NCI-H2107 (cell line): ENCODE measurements at places on chromosomes 11 and 22.

DNA sequence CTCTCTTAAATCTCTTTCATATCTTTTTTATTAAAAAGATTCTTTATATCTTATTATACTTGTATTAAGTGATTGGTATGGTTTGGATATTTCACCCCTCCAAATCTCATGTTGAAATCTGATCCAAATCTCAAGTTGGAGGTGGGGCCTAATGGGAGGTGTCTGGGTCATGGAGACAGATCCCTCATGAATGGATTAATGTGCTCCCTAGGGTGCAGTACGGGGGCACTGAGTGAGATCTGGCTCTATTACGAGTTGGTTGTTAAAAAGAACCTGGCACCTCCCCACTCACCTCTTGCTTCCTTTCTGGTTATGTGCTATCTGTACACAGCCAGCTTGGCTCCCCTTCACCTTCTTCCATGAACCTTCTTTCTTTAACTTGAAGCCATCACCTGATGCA lies 149.6 kb downstream of the CWF19L2 start:
- no peak for DNase-seq

GRCh38 chr22:49519117-49519737 lies 308.4 kb downstream of the BRD1 start:
- DNase-seq, result no peak

- no peak for DNase-seq
These were observed 51.9 kb upstream of the MN1 start for GRCh38 chr22:27853424-27853823.

- no peak for DNase-seq
These were observed 802 bp upstream of the PIM3 start for GRCh38 chr22:49959782-49960158.

DNA sequence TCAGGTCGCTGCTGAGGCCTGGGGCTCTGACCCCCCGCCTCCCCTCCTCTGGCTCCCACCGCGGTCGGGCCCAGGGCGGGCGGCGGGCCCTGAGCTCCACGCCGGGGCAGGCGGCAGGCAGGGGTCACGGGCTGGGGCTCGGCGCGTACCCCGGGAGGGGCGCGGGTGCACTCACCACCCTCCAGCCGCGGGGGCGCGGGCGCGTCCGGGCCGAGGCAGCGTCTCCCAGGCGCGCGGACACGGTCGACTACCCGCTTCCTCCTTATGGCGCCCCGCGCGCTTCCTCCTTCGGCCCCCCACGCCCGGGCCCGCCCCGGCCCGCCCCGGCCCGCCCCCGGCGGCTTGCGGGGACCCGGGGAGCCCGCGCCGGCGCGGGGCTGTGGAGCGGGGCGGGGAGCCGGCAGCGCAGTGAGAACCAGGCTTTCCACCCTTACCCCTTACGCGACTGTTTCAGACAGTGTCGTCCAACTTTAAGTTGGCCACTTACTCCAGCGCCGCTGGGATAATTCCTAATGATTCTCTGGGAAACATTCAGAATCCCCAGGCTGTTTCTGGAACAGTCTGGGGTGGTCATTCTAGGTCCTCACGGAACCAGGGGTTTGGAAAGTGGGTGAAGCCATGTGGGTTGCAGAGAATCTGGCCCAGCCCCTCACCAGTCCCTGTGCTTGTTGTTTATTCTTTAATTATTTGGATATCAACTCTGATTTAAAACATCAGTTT lies at the start of gene BID:
Gene BID, minus strand, starts transcription at position 264 of the 720 bp plus-strand sequence. CDS start 24,353 bp downstream, outside the sequence.
- DNase-seq, result no peak

- no peak for DNase-seq
These were observed 30.4 kb upstream of the SYT7 start for GRCh38 chr11:61611309-61611708.

DNA sequence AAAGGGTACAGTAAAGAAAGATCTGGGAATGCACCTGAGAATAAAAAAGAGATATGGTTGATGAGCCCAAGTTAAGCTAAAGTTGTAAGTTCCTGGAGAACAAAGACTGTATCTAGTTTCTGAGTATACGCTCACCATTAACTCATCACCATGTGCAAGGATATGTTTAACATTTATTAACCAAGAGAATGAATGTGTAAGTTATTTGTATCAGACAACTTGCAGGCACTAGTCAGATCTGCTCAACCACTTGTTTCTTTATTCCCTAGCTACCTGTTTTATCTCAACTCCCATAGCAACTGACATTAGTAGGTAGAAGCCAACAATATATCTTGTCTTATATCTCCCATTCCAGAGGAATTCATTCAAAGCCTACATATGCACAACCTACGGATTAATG lies 74.9 kb upstream of the KCNA4 start:
- DNase-seq, result no peak

GRCh38 chr11:11481371-11481770 lies 128.3 kb upstream of the CSNK2A3 start:
- no peak for DNase-seq

DNA sequence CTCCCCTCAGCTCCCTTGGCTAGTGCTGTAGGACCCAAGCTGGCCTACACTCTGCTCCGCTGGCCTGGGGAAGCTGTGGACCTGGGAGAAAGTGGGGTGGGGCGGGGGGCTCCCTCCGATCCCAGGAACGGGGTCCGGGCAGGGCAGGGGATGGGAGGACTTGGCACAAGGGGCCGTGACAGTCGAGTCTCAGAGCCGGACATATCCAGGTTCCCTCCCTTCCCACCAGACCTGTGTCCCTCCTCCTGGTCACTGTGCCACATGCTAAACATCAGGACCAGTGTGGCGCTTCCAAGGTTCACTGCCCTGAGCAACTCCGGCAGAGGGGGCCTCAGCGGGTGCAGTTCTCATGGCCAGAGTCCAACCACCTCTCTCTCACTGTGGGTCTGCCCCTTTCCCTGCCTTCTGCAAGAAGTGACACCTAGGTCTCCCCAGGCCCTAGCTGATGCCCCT lies 2.0 kb downstream of the DUSP8 start:
- no peak for DNase-seq

DNA sequence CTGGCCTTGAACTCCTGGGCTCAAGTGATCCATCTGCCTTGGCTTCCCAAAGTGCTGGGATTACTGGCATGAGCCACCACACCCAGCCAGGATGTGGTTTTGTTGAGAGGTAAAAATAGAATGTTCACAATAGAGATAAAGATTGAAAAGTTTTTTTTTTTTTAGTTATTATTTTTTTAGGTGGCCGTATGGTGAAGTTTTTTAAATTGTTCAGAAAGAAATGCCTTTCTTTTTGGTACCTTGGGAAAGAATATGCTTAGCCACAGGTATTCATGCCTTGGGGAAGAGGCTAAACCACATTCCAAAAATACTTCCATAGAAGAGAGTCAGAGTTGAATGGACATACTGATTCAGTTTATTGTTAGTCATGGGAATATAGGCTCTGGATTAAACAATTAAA lies 143.4 kb downstream of the C11orf91 start:
- no peak for DNase-seq

- no peak for DNase-seq
These were observed 18.7 kb downstream of the EHF start for GRCh38 chr11:34639545-34639944.

DNA sequence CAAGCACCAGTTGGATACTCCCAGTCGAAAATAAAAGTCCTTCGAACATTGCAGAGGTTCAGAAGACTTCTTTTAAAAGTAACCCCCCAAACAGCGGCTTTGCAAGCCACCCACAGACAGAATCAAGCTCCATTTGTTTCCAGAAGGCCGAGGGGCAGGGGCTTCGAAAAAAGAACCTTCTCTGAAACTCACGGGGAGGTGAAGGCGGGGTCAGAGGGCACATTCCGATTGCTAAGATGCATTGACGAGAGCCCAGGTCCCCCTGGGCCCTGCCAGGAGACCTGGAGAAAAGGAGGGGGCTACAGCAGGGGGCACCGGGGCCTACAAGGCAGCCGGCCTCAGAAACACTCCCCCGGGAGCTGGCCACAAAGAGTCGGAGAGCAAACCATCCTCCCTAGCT lies 306.8 kb downstream of the MN1 start:
- DNase-seq, result no peak

DNA sequence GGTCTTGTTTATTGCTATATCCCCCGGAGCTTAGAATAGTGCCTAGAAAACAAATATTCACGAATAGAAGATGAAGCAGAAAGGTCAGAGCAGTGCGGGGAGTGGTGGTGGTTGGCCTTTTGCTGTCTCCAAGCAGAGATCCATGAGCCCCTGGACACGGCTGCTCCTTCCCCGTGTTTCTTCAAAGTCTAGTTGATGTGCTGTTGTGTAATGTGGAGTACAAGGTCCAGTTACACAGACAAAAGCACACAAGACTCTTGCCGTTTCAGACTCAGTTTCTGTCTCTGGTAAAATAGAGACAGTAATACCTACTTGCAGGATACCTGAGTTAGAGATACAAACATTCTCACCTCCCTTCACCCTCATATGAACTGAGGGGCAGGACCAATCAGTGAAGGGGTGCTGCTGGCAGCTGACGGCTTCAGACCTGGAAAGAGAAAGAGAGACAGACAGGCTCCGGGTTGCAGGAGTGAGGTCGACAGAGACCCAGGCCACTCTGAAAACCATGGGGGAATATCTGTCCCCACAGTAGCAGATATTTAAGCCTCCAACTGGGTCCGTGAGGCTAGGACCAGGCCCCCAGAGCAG lies 56.2 kb downstream of the RASSF10 start:
- no peak for DNase-seq

DNA sequence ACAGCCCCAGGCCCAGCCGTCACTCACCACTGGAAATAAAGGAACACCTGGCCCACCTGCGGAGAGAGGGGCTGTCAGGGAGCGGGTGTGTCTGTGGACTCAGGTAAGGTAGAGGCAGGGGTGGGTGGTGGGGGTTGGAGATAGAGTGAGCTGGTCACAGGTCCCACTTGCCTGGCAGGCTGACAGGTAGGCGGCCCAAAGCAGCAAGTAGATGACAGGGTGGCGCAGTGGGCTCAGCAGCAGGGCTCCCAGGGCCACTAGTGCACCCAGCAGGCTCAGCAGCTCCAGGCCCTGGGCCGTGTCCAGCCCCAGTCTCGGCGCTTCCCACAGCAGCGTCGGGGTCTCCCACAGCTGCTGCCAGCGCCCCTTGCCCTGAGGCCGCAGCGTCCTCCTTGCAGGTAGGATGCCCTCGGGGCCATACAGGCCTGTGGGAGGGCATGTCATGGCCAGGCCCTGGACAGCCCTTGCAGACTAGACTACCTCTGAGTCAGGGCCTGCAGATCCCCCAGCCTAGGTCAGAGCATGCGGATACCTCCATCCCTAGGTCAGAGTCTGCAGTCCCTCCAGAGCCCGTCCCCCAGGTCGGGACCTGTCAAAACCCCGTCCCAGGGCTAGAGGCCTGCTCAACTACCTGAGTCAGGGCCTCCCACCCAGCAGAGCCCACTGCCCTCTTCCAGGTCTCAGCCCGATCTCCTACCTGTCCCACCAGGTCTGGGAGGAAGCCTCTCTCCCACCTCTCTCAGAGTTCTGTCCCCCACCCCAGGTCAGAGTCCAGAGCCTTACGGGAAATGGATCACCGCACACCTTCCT lies 686 bp downstream of the LMF2 start:
- DNase-seq, result no peak

- DNase-seq, result no peak
These were observed 7.5 kb upstream of the SLC15A3 start for GRCh38 chr11:60959431-60959830.

- no peak for DNase-seq
These were observed 11.9 kb downstream of the HOATZ start for GRCh38 chr11:111526501-111526900.

GRCh38 chr11:116077092-116077491 lies 572.9 kb upstream of the CADM1 start:
- DNase-seq, result no peak

- DNase-seq, result no peak
These were observed 16.6 kb upstream of the ARHGAP8 start for GRCh38 chr22:44735518-44736428.

DNA sequence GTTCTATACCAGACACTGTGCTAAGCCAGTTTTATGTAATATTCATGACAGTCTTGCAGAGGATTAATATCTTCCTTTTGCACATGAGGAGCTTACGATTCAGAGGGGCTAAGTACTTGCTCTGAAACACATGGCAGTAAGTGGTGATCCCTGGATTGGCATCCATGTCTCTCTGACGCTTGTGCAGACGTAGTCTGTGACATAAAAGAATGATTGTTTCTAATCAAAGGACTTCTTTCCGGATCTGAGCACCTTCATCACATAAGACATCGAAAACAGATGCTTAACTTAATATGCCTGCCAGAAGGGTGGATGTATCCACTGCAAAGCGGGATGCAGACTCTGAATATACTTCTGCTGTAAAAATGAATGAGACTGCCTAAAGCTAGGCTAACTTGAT lies 74.8 kb downstream of the ARHGAP42 start:
- DNase-seq, result no peak

GRCh38 chr11:70933981-70934583 lies 318.3 kb downstream of the SHANK2 start:
- no peak for DNase-seq

- no peak for DNase-seq
These were observed 28.1 kb downstream of the MTMR2 start for GRCh38 chr11:95895815-95896214.

DNA sequence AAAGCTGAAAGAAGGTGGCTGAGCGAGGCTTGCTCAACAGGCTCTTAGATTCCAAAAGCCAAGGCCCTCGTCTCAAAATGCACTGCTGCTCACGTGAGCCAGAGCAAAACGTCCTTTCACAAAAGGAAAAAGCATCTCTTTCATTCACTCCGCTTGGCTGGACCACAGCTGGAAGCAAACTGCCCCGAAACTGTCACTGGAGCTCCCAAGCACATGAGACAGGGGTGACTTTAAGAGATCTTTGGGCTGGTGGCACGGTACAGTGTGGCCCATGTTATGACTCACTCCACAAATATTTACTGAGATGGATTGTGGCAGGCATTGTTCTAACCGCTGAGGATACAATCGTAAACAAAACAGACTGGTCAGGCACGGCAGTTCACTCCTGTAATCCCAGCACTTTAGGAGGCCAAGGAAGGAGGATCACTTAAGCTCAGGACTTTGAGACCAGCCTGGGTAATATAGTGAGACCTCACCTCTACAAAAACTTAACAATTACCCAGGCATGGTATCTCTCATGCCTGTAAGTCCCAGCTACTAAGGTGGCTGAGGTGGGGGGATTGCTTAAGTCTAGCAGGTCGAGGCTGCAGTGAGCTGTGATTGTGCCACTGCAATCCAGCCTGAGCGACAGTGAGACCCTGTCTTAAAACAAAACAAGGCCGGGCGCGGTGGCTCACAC lies 3.6 kb downstream of the PLA2G6 start:
- DNase-seq, result no peak

DNA sequence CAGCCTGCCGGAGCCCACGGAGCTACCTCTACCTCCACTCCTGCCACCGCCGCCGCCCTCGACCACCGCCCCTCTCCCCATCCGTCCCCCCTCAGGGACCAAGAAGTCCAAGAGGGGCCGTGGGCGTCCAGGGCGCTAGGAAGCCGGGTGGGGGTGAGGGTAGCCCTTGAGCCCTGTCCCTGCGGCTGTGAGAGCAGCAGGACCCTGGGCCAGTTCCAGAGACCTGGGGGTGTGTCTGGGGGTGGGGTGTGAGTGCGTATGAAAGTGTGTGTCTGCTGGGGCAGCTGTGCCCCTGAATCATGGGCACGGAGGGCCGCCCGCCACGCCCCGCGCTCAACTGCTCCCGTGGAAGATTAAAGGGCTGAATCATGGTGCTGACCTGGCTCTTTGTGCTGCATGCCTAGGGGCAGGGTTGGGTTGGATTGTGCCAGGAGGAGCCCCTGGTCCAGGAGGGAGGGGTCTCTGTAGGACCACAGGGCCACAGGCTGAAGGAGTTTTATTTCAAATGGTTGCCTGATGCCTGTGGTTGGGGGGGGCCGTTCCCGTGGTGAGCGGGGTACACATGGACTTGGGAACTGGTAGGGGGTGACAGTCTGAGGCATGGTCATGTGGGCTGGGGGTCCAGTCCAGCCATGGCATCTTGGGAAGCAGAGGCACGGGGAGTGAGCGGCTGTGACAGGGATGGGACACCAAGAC lies 2.3 kb downstream of the PTPRCAP start:
- no peak for DNase-seq
